ENCODE measurements at places on chromosomes 4 and X.

- DNase-seq: no peak
Observed at GRCh38 chr4:78437608-78438088, 113.9 kb upstream of the ANXA3 start.

- peak; percentile 81 for DNase-seq
Observed at GRCh38 chr4:57131849-57132742, 21.9 kb upstream of the IGFBP7 start.

- DNase-seq: peak; percentile 32
Observed at GRCh38 chrX:120732461-120732860, 102.6 kb upstream of the C1GALT1C1 start.

DNA sequence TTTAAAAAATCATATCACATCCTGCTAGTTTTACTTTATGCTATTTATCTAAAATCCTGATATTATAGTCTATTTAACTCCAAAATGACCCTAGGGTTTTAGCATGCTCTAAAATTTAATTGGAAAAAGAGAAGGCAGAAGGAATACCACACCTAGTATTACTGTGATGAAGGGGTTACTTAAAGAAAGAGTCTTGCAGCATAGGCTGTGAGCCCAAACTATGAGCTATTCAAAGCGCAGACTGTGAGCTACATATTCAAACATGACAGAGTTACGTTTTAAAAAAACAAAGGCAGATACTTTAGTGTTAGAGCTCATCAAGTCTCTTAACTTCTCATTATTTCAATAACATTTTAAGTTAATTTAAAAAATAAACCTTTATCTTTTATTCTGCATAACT, 247.7 kb upstream of the ETNPPL start:
- DNase-seq: no peak

GRCh38 chr4:33722254-33722653, 2522.1 kb downstream of the ARAP2 start:
- DNase-seq: no peak

GRCh38 chr4:7620086-7620813, 185.5 kb upstream of the PSAPL1 start:
- DNase-seq: no peak

DNA sequence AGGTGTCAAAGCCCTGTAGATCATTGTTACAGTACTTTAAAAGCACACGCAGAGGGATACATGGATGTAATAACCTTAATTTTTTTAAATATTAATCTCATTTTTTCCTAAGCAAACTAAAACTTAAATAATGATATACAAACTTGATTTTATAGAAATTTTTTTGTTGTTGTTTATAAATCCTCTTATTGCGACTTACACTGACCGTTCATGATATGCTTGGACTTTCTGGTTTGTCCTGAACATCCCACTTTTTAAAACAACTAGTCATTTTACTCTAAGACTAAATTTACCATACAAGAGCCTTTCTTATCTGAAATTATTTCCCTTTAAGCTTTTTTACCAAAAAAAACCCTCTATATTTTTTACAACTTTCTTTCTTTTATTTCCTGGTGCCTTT, 2106.0 kb downstream of the PCDH7 start:
- DNase-seq: no peak

- no peak for DNase-seq
Observed at GRCh38 chrX:8673201-8673600, 58.7 kb downstream of the ANOS1 start.

DNA sequence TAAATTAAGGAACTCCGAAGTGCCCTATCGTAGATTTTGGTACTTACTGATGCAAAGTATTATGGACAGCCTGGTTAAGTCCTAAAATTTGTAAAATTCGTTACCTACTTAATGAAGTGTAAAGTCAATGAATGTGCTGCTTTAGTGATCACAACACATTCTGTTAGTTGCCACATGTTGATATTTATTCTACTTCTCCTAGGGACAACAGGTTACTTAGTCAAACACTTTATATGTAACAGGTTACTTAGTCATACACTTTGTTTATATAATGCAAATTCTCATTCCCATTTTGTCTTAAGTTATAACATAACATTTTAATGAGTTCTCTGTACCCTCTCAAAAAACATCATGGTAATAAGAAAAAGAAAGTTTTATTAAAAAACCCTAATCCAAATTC, 643.0 kb upstream of the FTHL17 start:
- no peak for DNase-seq
